ENCODE measurements at places on chromosomes 11 and 22.

DNA sequence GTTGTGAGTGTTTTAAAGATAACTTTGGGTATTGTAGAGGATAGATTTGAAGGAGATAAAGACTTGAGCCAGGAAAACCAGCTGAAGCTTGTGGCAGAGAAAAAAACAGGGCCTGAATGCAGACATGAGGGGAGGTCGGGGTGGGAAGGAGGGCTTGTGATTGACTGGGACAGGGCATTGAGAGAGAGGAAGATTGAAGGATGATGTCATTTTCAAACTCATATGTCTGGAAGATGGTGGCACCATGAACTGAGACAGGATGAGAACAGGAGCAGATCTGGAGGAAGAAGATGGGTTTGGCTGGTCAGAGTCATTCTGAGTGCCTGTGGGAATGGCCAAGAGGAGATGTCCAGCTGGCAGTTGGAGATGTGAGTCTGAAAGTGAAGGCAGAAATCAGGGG is 14.7 kb downstream of the CSNK2A3 start:
- no peak for DNase-seq

DNA sequence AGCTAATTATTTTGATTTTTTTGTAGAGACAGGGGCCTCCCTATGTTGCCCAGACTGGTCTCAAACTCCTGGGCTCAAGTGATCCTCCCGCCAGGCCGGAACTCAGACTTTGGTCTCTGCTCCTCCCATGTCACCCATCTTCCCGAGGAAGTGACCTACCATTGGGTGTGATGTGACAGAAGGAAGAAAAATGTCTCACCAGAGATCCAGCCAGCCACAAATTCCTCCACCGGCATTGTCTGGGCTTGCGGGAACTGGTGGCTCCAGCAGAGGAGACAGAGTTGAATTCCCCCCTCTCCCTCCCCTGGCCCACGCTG is 772 bp downstream of the SLC25A45 start:
- DNase-seq: no peak

GRCh38 chr11:75795276-75796090 is 19.5 kb upstream of the UVRAG start:
- DNase-seq: no peak

DNA sequence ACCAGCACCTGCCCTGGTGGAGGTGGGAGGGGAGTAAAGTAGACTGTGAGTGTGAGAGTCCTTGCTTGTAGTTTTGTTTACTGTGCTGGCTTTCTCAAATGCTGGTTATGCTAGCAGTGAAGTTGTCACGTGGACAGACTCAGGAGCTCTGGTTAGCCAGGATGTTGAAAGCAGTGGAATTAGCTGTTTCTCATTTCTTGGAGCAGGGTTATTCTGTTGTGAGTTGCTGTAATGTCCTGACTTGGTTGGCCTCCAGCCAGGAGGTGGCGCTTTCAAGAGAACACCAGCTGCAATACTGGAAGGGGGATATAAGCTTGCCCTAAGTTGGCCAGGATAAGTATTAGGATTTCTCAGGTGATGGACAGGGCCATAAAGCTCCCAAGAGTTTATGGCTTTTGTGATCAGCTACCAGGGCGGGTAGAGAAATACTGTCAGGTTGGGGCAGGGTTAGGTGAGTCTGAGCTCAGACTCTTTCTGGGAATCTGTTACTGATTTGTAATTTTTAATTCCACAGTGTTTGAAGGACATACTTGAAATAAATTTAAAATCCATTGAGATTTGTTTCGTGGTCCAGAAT is 13.7 kb downstream of the CYP2D6 start:
- DNase-seq: no peak

- DNase-seq: no peak
These were observed 40.2 kb upstream of the EED start for GRCh38 chr11:86204356-86204755.

- no peak for DNase-seq
These were observed 47.5 kb downstream of the LINC01488 start for GRCh38 chr11:69529001-69529400.

- DNase-seq: no peak
These were observed 26.0 kb upstream of the FADD start for GRCh38 chr11:70176940-70177689.

DNA sequence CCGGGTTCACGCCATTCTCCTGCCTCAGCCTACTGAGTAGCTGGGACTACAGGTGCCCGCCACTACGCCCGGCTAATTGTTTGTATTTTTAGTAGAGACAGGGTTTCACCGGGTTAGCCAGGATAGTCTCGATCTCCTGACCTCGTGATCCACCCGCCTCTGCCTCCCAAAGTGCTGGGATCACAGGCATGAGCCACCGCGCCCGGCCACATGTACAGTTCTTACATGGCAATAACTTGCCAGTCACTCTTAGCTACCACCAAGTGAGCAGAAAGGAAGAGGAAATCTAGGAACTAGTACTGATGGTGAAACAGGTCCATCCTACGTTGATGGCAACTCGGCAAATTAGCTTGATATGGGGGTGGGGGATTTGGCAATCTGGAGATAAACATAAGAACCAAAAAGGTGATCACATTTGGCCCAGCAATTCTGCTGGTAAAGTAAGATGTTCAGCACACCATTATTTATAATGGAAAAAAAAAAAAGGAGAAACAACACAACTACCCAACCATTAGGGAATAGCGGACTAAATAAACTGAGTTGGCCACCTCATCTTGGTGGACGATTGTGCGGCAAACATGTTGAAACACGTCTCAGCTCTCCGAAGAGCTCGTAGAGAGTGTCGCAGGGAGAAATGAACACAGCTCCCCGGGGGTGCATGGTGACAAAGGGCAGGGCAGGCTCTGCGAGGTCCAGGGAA is 5.3 kb downstream of the NLRP6 start:
- DNase-seq: no peak

DNA sequence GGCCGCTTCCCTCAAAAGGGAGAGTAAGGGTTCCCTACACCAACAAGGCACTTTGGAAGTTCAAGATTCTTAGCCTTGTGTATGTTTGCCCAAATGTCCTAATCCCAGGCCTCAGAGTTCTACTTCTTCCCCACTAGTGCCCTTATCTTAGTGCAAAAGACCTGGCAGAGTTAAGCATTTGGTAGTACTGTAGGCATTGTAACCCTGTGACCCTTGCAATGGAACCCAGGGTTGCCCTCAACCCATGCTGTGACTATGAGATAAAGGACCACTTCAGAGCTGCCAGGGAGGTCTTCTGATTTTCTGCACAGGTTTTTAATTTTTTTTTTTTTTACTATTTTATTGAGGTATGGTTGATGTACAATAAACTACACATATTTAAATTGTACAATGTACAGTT is 65.1 kb downstream of the C11orf65 start:
- no peak for DNase-seq

DNA sequence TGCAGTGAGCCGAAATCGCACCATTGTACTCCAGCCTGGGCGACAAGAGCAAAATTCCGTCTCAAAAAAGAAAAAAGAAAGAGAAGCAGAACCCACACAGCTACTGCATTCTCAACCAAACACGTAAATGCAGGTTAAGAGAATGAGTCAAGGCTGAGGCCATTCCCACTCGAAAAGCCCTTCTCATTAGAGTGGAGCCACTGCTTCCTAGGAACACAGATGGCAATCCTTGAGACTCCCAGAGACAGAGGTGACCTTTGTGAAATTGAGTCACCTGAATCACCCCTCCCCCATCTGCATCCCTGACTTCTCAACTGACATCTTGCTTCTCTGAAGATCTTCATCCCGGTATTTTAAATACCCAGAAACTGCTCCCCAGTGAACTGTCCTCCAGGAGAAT is 8.2 kb downstream of the PACSIN2 start:
- no peak for DNase-seq

DNA sequence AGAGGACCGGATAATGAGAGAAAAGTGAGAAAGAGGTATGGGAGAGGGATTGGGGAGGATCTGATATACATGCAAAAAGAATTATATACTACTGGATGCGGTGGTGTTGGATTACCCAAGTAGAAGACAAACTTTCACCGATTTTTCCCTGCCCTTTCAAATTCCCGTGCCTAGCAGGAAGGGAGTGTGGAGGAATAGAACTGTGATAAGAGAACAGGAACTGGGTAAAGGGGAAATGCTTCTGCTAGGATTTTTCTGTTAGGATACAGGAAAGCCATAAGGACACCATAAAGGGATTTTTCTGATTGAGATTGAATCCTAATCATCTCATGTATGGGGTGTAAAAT is 480 bp upstream of the MTMR2 start:
- no peak for DNase-seq

- no peak for DNase-seq
These were observed 213.4 kb upstream of the PITPNB start for GRCh38 chr22:28132466-28132865.

GRCh38 chr11:67640758-67641337 is 1.3 kb upstream of the TBX10 start:
- no peak for DNase-seq

- DNase-seq: peak; percentile 82
These were observed 1.1 kb upstream of the EXT2 start for GRCh38 chr11:44094260-44094868.

GRCh38 chr22:20565079-20565734 is 57.8 kb downstream of the MED15 start:
- DNase-seq: no peak

GRCh38 chr11:127074151-127074761 is 73.7 kb upstream of the KIRREL3 start:
- peak; percentile 40 for DNase-seq

DNA sequence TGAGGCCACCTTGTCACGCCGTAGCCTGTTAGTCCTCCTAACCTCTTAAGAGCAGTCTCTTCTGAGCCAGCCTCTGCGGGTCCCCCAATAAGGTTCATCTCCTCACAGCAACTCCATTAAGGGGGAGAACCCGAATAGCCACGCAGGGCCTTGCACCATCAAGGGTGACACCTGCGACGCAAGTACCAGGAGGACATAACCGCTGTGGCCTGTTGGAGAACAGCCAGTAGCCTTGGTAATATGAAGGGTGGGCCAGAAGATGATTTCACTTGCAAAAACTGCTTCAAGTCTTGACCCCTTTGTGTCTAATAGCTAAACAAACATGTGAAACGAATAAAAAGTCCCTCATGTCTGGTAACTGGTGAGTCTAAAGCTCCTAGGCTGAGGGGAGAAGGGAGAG is 14.8 kb downstream of the ARFGAP2 start:
- no peak for DNase-seq

DNA sequence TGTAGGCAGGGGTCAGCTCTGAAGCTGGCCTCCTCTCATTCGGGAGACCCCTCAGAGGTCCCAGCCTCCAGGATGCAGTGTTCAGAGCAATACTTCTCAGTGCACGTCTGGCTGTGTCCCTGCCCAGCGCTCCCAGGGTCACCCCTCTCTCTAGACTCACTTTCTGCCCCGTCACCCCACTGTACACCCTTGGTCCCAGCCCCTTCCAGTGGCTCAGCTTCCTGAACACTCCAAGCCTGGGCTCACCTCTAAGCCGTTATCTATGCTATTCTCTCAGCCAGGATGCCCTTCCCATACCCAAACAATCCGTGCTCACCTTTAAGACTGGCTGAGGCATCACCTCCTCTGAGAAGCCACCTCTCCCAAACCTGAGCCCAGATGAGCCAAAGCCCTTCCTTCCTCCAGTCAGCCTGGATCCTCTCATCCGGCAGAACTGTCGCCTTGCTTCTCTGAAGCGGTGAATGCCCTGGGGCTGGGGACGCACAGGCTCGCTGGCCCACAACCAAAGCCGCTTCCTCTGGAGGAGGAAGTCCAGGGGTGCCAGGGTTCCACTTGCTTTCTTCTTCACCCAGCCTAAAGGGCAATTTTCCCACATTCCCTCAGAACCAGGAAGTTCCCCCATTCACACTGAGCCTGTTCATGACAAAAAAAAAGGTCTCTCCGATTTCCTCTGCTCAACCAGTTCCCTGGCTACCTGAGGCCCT is 13.7 kb upstream of the CDKN1C start:
- DNase-seq: no peak

GRCh38 chr22:29031227-29032011 is 30.2 kb downstream of the C22orf31 start:
- no peak for DNase-seq

DNA sequence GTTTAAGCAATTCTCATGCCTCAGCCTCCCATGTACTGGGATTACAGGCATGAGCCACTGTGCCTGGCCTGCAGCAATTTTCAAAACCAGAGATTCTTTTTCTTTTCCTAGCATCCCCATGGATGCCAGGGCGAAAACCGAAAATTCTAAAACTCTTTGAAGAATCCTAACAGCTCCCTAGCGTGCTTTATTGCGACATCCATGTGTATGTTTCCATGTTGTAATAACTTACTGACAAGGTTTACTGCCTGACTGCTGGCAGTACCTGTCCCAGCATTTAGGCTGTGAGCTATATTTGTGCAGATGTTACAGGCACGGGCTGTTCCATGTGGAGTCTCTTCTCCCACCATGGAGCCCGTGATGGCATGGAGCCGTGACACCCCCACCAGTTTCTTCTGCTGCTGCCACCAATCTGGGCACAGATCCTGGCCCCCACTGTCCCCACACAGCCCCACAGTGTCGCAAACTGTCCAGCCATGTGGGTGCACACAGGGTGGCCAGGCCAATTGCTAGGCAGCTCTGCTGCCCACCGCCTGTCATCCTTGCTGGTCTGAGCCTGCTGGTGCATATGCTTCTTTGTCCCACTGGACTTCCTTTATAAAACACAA is 7.1 kb upstream of the TAB1 start:
- DNase-seq: no peak

DNA sequence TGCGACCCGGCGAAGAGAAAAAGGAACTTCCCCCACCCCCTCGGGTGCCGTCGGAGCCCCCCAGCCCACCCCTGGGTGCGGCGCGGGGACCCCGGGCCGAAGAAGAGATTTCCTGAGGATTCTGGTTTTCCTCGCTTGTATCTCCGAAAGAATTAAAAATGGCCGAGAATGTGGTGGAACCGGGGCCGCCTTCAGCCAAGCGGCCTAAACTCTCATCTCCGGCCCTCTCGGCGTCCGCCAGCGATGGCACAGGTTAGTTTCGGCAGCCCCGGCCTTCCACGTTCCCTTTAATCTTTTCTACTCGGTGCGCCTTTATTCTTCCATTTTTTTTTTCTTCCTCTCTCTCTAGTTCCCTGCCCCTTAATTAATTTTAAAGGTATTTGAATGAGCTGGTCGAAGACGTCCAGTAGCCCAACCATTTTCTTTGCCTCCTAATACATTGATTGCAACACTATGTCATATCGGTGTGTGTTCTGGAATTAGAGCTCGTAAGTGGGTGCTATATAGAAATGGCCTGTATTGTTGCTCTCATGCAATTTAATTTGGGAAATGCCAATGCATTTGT is 537 bp downstream of the EP300 start:
- DNase-seq: peak; percentile 2

DNA sequence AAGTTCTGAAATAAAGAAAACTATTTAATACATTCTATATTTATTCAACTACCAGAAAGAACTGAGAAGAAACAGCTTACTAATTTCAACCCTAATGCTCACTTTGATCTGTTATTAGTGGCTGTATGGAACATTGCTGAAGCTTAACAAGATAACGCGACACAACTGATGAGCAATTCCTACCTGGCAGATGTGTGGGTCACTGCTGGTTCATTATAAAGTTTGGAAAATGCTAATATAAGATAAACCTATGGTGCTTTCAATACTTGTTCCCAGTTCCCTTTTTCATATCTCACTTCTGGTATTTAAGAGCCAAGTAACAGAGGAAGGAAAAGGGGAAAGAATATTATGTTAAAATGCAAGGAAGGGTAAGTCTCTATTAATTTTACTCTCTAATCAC is 10.5 kb downstream of the CTSC start:
- DNase-seq: no peak
